ENCODE measurements at places on chromosomes 11 and 22. TPM values are rescaled to one million over a fixed set of nuclear protein-coding genes. Genes with fewer than 3 reads are reported as not detected.

DNA sequence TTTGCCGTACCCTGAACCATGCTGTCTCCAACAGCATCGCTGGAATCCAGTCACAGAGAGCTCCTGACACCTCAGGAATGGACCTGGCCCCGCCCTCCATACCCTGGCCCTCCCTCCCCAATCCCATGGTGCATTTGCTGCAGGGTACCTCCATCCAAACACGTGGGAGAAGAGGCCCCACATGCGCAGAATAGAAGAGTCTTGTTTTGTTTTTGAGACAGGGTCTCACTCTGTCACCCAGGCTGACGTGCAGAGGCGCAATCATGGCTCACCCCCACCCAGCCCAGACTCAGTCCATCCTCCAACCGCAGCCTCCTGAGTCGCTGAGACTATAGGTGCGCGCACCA, 2.3 kb upstream of the PNPLA2 start:
- DNase-seq: no peak

DNA sequence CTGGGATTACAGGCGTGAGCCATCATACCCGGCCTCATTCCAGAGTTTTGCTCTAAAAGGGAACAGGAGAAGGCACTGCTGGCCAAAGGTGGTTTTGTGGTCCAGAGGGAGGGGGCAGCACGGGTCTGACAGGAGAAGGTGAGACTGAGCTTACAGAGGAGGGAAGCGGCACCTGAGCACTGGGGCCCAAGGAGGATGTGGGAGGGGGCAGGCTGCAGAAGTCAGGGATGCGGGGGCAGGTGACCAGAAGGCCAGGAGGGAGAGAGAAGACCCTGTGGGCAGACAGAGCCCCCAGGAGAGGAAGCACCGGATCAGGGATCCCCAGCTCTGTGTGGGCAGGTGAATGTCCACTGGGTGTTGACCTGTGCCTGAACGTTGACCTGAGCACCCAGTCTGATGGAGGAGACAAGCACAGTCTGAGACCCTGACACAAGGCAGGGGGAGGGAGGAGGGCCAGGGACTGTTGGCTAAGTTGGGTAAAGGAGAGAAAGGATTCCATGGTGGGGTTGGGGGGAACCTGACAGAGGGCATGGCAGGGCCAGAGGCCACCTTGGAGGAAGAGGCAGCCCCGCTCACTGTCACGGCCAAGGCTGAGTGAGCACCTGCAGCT, 12.0 kb upstream of the PRR5 start:
- DNase-seq: no peak

Gene DBX1
- total RNA-seq: not detected

DNA sequence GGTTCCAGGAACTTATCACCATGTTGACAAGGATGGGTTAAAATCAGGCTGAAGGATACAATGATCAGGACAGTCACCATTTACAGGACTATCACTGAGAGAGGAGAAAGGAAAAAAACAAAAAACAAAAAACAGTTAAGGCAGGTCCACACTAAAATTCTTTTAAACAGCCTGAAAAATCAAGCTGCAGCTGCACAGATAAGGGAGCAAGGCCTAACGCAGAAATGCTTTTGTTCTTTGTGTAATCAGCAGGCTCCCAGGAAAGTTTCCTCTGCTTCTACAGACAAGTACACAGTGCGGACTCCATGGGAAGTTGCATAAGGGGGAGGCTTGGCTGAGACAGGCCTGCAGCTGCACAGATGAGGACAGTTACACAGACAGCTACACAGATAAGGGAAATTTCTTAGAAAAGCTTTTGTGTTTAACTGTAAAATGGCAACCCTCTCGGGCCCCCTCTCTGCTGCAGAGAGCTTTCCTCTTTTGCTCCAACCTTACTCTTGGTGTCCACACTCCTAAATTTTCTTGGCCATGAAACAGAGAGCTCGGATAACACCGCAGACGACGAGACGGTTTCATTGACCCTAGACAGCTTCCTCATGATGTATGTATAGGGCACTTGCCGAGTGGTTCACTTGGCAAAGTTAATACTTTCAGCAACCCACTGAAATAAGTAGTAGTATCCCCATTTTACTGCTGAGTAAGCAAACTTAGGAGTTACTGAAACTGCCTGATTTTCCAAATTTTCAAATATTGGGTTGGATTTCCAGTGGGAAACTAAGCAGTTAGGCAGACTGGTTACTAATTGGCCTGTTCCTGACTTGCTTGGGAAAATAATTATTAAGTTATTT, 45.5 kb downstream of the PIWIL3 start:
- DNase-seq: no peak

DNA sequence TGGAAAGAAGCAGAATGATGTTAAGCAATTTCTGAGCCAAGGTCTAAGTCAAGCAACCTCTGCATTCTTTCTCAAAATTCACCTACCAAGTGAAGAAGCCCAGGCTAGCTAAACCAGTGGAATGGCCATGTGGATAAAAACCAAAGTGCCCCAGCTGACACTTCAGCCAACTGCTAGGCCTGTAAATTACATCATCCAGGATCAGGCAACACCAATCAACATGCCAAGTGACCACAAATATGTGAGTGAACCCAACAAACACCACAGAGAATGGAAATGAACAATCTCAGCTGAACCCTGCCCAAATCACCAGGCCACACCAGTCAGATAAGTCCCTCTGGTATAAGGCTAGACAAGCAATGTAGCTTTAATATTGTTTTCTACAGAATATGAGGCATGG, 25.1 kb upstream of the FJX1 start:
- no peak for DNase-seq

Gene FXYD6
- total RNA-seq: not detected

DNA sequence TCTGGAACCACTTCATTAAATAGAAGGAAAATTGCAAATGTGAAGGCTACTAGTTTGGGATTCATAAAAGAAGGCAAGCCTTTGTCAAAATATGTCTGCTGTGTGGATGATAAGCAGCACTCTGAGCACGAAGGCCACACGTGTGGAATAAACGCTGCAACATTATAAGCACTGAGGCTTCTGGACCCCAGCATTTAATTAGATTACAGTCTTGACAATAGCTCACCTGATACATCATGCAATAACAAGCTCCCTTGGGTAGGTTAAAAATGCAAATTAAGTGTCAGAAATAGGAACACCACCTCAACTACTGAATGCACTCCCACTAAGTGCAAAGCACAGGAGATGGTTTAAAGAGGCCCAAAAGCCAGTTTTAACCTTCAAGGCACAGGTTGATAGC, 179.3 kb downstream of the LARGE1 start:
- DNase-seq: no peak
